ENCODE measurements at places on chromosomes 1 and 21.

GRCh38 chr1:56315293-56315942 lies 263.9 kb downstream of the PLPP3 start:
- no peak for DNase-seq

DNA sequence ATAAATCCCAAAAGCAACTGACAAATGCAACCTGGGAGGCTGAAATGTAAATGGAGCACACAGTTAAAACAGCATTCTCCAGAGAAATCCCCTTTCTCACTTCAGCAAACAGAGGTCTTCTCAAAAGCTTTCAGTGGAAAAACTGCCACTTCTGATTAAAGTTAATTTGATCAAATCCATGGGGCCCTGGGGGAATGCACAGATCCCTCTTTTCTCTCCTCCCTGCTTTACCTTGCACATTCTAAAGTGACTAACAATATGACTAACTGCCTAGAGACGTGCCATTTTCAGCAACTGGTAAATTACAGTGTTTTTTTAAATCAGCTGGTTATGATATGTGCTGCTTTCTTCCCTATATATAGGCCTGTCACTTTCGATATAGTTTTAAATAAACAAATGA lies 142.5 kb downstream of the RERE start:
- DNase-seq: no peak

- DNase-seq: no peak
Measured at GRCh38 chr21:41016472-41016871, 151.5 kb upstream of the BACE2 start.

DNA sequence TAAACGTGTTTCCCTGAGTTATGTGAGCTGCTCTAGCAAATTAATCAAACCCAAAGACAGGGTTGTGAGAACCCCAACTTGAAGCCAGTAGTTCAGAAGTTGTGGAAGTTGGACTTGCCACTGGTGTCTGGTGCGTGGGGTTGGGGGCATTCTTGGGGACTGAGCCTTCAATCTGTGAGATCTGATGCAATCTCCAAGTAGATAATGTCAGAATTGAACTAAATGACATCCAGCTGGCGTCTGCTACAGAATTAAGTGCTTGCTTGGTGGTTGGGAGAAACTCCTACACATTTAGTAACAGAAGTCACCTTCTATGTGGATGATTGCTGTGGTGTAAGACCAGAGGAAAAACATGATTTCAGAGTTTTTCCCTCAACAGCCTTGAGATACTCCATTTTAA lies 207.4 kb downstream of the FGGY start:
- DNase-seq: no peak

GRCh38 chr1:51518586-51519047 lies 449 bp downstream of the EPS15 start:
- no peak for DNase-seq
